AG10803 (cell line): ENCODE measurements at places on chromosomes 16 and 17.

GRCh38 chr16:14462811-14463210, 167.2 kb downstream of the PARN start:
- DNase-seq, result no peak

DNA sequence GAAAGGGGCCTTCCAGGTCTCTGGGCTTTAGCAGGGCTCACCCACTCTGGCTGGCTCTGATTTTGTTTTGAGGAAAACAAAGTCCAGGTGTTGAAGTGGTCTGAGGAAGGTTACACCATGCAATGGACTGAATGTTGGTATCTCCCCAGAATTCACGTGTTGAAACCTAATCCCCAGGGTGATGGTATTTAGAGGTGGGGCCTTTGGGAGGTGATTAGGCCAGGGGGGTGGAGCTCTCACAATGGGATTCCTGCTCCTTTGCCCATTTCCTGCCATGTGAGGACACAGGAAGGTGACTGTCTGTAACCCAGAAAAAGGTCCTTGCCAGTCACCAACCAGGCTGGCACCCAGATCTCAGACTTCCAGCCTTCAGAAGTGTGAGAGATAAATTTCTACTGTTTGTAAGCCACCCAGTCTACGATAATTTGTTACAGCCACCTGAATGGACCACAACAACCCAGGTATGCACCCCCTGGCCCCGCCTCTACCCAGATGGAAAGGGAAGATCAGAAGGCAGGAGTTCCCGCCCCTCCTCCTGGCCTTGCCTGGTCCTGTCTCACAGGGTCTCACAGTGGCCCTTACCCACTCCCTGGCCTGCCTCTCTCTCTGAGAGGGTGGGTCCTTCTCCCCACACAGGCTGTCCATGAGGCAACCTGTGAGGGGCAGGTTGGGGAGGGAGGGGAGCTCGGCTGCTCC, 32.0 kb downstream of the LRRC75A start:
- no peak for DNase-seq

DNA sequence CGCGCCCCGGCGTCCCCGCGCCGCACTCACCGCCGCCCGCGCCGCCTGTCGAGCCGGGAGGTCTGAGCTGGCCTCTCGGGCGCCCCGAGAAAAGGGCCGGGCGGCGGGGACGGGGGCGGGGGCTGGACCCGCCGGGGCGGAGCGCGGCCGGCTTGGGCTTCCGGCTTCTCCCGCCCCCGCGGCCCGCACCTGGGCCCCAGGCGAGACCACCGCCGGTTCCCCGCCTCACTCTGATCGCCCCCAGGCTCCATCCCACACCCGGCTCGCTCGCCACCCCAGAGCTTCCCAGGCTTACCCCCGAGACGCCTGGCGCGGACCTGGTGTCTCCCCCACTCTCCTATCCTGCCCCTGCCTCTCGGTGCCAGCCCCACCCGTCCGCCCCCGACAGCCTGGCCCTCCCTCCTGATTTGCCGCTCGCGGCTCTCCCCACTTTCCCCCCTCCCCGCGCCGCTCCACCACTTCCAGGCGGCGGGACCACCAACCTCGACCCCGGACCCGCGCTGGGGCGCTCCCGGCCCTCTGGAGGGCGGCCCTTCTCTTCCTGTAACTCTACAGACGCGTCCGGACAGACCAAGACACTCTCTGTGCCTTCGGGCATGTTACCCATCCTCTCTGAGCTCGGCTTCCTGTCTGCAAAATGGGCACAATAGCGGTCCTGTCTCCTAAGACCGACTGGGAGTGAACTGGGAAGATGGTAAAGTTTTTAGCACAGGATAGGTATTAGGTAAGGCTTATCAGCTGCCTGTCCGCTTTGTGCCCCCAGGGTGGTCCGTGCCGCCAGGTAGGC, at the start of gene LITAF:
Gene LITAF (minus strand): TSS at position 64 of the 787 bp plus-strand sequence. CDS start 30,189 bp downstream, outside the sequence.
- DNase-seq, result peak; percentile 45

GRCh38 chr17:8163978-8164814, 1.4 kb upstream of the VAMP2 start:
- peak; percentile 65 for DNase-seq

GRCh38 chr17:33493566-33493965, 200.5 kb upstream of the ASIC2 start:
- DNase-seq, result no peak

GRCh38 chr17:42179911-42180410, 981 bp downstream of the KCNH4 start:
- DNase-seq, result peak; percentile 21

GRCh38 chr17:16936536-16937310, 35.2 kb downstream of the TNFRSF13B start:
- DNase-seq, result no peak

DNA sequence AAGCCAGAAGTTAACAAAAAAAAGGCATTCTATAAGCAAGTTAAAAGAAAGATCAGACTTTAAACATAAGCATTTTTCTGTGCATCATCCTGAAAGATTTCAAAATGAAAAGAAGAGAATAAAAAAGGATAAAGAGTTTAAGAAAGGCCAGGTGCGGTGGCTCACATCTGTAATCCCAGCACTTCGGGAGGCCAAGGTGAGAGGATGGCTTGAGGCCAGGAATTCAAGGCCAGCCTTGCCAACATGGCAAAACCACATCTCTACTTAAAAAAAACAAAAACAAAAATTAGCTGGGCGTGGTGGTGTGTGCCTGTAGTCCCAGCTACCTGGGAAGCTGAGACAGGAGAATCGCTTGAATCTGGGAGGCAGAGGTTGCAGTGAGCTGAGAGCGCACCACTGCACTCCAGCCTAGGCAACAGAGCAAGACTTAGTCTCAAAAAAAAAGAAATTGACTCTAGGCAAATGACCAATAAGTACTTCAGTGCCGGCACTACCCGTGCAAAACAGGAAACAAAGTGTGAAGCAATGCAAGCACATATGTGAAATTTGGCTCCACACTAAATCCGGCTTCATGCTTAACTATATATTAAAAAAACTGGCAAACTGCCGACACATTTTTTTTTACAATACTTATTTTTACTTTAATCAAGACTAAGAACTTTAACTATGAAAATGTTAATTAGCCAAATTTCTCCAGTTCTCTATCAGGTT, 83.2 kb upstream of the C17orf78 start:
- DNase-seq, result peak; percentile 64

DNA sequence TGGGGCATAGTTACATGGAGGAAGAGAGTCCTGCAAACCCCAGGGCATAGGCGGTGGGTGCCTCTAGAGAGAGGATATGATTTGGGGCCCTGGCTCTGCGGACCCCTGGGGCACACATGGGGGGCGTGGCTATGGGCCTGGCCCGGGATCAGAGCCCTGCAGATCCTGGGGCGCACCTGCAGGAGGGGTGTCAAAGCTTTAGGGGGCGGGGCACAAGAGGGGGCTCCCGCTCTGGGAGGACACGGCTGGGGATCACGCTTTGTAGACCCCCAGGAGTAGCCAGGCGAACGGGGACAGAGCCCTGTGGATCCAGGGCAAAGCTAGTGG, 497 bp downstream of the BCL7C start:
- DNase-seq, result no peak

DNA sequence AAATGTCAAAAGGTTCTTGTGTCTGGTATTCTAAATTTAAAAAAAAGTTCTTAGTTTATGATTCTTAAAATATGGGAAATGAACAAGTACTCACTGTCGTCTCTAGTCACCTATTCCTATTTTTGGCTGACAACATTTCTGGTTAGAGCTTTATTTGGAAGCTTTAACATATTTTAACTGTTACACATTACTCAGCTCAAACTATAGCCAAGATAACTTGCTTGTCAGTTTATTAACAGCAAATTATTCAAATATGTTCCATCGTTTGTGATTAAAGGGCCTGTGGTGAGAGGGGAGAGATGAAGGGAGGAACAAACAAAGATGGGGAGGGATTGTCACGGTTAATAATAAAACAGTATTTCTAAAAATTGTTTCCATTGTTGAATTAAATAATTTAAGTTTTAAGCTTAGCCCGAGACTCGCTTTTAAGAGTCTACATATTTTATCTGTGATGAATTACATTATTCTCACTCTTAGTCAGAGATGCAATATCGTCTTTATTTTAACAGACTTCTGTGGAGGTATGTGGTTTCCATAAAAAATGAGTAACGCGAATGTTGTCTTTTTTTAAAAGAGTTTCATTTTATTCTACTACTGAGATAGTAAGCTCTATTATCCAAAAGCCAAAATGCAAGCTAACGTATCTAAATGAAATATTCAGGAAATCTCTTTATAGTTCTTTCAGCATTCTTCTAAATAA, 321.9 kb upstream of the PMFBP1 start:
- peak; percentile 63 for DNase-seq

GRCh38 chr17:13822700-13823099, 221.0 kb upstream of the HS3ST3A1 start:
- no peak for DNase-seq

GRCh38 chr17:66445229-66445628, 142.8 kb downstream of the PRKCA start:
- peak; percentile 84 for DNase-seq

DNA sequence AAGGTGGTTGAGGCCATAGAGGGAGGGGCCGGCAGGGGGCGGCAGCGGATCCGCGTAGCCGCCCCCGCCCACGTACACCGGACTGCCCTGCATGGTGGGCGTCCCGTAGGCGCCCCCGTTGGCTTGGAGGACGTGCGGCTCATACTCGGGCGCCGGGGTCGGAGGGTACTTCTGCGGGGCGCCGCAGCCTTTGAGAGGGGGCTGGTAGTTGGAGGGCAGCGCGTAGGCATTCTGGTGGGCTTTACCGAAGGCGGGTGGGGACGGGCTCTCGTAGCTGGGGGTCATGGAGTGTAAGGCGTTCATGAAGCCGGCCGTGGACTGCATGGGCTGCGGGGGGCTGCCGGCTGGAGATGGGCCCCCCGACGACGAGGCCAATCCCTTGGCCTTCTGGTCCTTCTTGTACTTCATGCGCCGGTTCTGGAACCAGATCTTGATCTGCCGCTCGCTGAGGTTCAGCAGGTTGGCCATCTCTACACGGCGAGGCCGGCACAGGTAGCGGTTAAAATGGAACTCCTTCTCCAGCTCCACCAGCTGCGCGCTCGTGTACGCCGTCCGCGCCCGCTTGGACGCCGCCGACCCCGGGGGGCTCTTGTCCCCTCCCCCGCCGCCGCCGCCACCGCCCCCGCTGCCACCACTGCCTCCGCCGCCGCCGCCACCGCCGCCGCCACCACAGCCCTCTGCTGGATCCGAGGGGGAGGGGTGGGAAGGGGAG, 5.7 kb upstream of the HOXB2 start:
- DNase-seq, result no peak

DNA sequence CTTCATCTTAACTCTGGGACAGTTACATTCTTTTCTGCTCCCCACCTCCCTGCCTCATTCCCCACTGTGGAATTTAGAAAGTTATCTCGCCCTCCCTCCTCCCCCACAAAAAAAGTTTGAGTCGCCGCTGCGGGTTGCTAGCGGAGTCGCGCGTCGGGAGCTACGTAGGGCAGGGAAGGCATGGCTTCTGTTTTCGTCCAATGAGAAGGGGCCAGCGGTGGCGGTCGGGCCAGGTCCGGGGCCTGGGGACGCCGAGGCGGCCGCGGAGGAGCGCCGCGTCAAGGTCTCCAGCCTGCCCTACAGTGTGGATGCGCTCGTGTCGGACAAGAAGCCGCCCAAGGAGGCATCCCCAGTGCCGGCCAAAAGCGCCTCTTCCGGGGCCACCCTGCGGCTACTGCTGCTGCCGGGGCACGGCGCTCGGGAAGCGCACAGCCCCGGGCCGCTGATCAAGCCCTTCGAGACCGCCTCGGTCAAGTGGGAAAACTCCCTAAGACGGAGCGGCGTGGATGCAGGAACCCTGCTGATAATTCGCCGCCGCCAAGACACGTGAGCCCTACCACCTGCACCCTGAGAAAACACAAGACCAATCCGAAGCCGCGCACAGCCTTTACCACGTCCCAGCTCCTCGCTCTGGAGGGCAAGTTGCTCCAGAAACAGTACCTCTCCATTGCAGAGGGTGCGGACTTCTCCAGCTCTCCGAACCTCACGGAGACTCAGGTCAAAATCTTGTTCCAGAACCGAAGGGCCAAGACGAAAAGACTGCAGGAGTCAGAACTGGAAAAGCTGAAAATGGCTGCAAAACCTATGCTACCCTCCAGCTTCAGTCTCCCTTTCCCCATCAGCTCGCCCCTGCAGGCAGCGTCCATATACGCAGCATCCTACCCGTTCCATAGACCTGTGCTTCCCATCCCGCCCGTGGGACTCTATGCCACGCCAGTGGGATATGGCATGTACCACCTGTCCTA, 8.9 kb downstream of the OR4D1 start:
- no peak for DNase-seq

- no peak for DNase-seq
Measured at GRCh38 chr16:87697256-87697655, 68.5 kb downstream of the KLHDC4 start.

- no peak for DNase-seq
Measured at GRCh38 chr16:25546791-25547190, 145.0 kb upstream of the HS3ST4 start.

DNA sequence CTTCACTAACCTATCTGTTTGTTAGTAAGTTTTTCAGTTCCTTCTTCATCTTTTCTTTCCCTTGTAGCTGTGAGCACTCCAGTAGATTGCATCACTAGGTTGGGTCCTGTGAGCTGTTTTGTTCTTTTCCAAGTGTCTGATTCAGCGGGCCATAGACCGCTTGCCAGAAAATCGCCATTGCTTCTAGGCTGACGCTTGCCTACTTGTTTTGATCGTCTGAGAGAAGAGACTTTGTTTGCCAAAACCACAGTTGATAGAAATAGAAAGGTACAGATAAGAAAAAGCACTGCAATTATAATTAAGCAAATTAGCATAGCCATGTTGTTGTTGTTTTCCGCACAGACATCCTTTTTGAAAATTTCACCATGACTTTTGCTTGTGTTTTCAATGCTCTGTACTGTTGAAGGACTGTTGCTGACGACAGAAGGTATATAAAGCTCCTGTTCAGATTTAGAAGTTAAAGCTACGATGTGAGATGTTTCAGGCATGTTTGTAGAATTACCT, 3.1 kb downstream of the EVI2A start:
- DNase-seq, result peak; percentile 63
